Stimulated activated CD8-positive, alpha-beta memory T cell treated with anti-CD3 and anti-CD28 coated beads, Interleukin-7, amount 100 ng/mL, for 48 hours (primary cell): ENCODE measurements at places on chromosomes 12 and 14.

DNA sequence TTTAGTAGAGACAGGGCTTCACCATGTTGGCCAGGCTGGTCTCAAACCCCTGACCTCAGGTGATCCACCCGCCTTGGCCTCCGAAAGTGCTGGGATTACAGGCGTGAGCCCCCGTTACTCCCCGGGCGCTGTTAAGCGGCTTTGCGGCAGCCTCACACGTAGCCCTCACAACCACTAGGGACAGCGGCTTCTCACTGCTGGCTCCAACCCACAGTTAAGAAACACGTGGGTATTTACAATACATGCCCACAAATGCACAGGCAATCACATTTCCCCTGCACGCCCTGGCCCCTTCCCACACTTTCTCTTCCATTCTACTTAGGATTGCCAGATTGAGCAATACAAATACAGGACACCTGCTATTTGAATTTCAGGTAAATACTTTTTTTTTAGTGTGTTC, 37.0 kb upstream of the EIF5 start:
- DNase-seq: no peak

- DNase-seq: no peak
Measured at GRCh38 chr12:79997096-79997791, 62.3 kb upstream of the PPP1R12A start.

DNA sequence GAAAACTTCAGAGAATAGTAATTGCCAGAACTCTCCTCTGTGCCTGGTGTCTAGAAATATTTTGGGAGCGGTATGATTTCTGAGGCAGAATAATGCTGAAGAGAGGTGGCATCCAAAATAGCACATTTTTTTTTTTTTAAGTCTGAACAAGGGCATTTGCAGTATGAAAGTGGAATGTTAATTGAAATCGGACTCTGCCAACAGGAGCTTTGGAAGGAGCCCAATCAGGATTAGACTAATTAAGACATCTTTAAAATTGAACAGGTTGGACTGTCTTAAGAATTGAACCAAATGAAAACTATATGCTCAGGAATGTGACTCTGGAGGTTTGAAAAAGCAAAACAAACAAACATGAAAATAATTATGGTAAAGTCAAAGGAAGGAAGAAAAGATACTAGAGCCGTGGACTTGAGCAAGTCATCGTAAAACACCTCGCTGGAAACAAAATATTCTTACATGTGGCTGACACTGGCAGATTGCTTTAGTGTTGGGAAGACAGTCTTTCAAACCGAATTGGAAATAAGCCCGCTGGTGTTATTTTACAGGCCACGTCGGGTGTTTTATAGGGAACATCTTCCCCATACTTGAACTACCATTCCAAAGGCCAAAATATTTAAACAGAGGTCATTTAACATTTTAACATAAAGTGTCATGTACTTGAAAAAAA, 436.3 kb downstream of the VRK1 start:
- no peak for DNase-seq

DNA sequence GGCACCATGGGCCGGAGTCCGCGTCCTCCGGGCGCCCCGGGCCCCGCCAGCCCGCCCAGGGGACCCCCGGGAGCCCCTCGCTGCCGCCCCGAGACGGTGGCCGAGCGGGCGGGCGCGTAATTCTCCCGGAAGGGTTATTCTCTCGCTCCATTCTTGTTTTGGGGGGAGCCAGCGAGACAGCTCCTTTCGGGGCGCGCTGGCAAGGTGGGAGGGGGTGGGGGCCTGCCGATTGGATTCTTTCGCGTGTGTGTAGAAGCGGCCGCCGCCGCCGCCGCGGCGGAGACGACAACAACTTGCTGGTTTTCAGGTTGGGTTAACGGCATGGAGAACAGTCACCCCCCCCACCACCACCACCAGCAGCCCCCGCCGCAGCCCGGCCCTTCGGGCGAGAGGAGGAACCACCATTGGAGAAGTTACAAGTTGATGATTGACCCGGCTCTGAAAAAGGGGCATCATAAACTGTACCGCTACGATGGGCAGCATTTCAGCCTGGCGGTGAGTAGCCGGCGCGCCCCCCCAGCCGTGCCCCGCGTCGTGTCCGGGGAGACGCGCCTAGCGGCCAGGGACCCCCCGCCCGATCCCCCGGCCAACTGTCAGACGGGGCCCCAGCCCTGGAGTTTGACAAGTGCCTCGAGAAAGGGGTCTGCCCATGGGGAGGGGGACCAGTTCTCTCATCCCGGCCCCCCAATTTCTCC, 755 bp downstream of the SETD1B start:
- no peak for DNase-seq

GRCh38 chr12:61934564-61934963, 325.6 kb upstream of the USP15 start:
- DNase-seq: no peak

GRCh38 chr12:89206390-89206789, 145.9 kb downstream of the DUSP6 start:
- no peak for DNase-seq

DNA sequence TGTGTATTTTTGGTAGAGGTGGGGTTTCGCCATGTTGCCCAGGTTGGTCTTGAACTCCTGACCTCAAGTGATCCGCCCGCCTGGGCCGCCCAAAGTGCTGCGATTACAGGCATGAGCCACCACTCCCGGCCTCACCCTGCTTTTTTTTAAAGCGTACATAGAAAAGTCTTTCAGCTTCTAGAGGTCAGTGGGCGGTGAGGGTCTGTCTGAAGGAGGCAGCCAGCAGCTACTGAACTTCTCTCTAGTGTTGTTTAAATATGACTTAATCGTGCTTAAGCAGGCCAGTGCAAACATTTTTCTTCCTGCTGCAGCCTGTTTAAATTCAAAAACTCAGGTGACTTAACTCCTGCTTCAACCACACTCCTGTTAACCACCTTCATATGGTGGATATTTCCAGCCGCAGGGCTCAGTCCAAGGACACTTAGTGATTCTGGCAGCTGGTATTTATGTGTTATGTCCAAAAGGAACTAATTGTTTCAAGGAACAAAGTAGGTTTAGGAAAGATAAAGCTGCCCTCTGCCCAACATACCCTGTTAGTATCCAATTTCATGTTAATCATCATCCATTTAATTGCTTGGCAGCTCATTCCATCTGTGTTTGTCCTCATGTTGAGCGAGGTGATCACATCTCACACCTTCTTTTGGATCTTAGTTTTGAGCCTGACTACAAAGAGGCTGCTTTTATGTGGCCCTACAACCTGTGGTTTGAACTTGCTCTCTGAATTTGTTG, 2.0 kb downstream of the PRKAB1 start:
- DNase-seq: no peak

DNA sequence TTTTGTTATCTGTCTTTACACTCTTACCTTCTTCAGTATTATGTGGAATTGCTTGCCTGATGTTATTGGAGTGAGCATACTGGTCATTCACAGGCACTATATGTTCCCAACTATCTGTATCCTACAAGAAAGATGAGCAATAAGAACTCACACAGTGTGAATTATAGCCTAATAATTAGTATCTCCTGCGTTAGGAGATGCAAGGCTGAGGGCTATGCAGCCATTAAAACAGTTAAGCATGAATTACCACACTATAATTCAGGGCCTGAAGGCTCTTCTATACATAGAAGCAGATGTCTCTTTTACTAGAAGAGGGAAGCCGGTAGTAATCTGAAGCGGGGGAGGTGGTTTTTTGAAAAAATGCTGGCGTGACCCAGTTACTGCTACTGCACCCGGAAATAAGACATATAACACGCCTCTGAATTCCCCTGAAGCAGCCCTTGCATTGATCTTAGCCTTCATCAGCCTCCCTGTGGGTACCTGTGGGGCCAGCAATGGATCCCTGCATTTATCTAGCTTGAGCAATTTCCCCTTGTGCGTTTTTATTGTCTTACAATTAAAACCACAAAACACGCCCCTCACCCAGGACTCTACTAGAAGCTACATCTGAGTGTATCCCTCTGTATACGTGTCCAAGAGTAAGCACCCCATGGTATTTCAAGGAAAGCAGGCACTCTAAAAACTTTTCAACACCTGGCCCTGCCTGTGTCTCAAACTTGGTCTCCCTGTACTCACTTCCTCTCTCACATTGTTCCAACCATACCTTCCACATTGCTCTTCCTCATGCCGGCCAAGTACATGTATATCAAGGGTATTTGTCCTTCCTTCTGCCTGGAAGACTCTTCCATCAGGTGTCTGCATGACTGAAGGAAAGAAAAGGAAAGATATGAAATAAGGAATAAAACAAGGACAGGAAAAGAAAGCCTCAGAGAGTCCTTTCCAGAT, 210.9 kb upstream of the ARID2 start:
- no peak for DNase-seq

- no peak for DNase-seq
Measured at GRCh38 chr12:41924111-41924510, 220.6 kb downstream of the GXYLT1 start.

- no peak for DNase-seq
Measured at GRCh38 chr14:75905147-75905904, 76.5 kb downstream of the TGFB3 start.

DNA sequence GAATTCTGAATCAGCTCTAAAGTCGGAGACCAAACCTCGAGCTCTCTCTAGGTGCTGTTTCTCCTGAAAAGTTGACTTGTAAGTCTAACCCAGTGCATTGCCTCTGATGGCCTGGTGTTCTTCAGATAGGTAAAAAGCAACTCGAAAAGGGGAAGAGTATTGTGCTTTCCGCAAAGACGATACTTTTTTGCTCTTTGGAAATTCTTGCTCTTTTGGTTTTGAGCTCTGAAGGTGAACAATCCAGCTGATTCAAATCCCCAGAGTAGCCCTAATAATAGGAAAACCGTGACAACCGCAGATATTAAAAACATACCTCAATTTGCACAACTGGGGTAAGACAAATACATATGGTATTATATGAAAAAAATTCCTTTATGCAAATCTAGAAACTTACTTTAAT, 447.4 kb downstream of the RAD51B start:
- no peak for DNase-seq

DNA sequence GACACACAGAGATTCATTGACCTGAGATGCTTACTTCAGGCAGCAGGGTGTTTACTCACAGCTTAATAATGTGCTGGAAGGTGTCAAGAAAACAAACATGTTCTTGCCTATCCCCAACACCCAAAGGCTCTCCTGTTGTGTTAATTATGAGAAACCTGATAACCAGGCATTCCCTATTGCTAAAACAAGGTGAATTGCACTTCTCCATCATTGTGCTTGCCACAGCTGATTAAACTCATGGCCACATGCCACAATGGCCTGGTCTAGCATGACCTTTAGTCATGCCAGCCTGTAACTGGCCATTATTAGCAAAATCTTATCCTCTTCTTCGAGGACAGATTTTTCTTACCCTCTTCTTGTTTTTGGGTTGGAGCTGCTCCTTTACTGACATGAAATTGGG, 21.4 kb downstream of the SMOC1 start:
- DNase-seq: no peak

DNA sequence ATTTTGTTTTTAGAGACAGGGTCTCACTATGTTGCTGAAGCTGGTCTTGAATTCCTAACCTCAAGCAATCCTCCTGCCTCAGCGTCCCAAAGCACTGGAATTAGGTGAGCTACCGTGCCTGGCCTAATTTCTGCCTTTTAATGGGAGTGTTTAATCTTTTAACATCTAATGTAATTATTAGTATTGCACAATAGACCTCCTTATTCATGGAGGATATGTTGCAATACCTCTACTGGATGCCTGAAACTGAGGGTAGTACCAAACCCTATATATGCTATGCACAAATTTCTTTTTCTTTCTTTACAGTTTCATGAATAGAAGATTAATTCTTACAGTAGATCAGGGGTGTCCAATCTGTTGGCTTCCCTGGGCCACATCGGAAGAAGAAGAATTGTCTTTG, 47.8 kb downstream of the MYRFL start:
- DNase-seq: no peak

DNA sequence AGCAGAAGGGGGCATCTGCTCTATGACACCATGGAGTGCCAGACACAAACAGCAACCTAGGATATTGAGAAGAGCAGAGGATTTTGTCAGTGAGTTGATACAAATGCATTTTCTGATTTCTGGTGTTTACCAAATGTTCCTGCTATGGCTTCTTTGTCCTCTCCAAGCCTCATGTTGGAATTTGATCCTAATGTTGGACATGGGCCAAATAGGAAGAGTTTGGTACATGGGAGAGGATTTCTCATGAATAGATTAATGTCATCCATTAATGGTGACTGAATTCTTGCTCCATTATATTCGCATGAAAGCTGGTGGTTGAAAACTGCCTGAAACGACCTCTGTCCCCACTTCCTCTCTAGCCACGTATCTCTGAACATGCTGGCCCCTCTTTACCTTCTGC, 1002.2 kb upstream of the FLRT2 start:
- DNase-seq: no peak

GRCh38 chr12:107634530-107634929, 51.1 kb upstream of the PWP1 start:
- no peak for DNase-seq

- no peak for DNase-seq
Measured at GRCh38 chr14:99148131-99148530, 123.9 kb downstream of the BCL11B start.

DNA sequence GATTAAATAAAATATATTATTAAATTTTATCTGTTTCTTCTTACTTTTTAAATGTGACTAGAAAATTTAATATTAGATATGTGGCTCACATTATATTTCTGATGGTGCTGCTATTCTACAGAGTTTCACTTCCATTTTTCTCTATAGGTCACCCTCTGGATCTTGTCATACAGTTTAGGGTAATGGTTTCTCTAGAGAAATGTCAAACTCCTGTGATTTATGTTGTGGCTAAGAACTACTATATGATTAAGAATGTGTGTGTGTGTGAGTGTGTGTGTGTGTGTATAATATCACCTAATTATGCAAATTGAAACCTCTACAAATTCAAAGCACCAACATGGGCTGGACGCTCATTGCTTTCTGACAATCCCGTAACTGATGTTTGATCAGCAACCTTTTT, 325.9 kb downstream of the ADAMTS20 start:
- DNase-seq: no peak

GRCh38 chr12:123808167-123808566, 46.1 kb downstream of the DNAH10 start:
- no peak for DNase-seq
